ENCODE measurements at places on chromosomes 12 and 14. TPM values are rescaled to one million over a fixed set of nuclear protein-coding genes. Genes with fewer than 3 reads are reported as not detected.

DNA sequence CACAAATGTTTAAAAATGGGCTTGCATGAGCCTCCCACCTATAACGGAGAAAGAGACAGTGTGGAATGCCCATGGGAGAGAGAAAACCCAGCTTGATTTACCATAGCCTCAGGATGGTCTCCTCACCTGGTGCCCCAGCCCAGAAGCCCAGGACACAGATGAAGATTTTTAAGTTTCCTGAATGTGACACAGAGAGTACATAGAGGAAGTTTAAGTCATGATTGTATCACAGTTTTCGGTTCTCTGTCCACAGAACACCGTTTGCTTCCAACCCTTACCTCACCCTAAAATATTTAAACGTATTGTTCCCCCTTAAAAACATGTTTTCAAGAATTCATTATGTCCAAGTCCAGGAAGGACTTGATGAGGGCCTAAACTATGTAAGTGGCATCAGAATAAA, 56.2 kb downstream of the NELL2 start:
- DNase-seq = no peak
- no peak overlapping the region for H3K4me3 ChIP-seq
- H3K36me3 ChIP-seq = no peaks in the 10 kb centered on the region
- no peaks in the 10 kb centered on the region for H3K4me1 ChIP-seq

The KRT4 gene
- 3.4 TPM for total RNA-seq

The CCDC196 gene
- total RNA-seq = not detected

DNA sequence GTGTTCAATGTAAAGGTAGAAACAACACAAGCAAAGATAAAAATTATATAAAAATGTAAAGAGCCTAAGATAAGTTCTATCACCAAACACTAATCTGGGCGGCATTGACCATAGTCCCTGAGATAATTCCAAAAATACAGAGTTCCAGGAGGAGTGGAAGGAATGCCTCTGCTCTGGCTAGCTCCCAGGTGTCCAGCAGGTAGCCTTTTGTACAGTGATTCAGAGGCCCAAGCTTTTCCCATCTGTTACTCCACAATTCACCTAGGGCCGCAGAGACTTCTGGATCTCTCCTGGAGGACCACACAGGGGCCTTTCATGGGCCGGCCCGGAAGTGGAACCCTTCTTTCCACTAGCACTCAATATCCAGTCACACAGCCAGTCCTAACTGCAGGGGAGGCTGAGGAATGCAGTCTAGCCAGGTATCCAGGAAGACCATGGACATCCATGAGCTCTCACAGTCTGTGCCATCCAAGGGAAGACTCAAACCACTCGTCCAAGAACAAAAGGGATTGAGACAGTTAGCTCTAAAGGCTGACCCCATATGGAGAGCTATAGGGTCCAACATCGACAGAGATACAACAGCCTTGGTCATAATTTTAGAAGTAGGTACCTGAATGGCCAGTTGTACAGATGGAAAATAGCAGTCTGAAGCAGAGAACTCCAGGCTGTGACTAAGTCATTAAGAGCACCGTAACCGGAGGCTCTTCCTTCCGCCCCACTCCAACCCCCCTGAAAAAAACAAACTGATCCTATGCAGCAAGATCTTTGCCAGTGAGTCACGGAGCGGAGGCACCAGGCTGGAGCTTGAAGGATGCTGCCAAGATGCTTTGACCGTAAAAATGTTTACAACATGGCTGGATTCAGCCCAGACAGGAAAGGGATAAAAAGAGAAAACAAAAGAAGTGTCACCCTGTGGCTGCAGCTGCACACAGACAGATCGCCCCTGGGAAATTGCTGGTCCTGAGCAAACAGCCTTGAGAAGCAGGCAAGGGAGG, 204.8 kb downstream of the NUAK1 start:
- no peaks in the 10 kb centered on the region for H3K4me1 ChIP-seq
- no peaks in the 10 kb centered on the region for H3K36me3 ChIP-seq
- no peaks in the 10 kb centered on the region for H3K27me3 ChIP-seq
- DNase-seq = no peak
- H3K4me3 ChIP-seq = no peak overlapping the region
- no peak overlapping the region for H3K27ac ChIP-seq

The STX2 gene
- 11.2 TPM for total RNA-seq

GRCh38 chr12:69007855-69008351, 74.9 kb upstream of the CPM start:
- H3K36me3 ChIP-seq = no peaks in the 10 kb centered on the region
- H3K27ac ChIP-seq = no peak overlapping the region
- H3K4me3 ChIP-seq = no peak overlapping the region

The ENDOU gene
- total RNA-seq = 0.43 TPM

DNA sequence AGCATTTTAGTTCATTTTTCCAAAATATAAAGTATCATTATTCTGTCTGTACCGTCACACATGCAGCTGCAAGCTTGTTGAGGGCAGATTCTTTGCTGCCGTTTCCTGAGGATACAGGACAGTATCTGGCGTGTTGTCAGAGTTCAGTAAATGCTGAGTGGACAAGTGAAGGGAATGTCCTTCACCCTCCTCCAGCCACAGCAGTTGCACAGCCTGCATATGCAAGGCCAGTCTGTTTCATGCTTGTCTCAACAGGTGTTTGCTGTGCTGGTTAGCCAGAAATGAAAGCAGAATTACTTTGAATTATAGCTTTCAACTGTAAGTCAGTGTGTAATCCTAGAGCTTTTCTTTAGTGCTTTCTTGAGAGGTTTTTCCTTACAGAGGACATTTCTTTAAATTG, 36.5 kb downstream of the TDP1 start:
- H3K4me1 ChIP-seq = no peaks in the 10 kb centered on the region
- no peak for DNase-seq
- no peak overlapping the region for H3K4me3 ChIP-seq
- no peak overlapping the region for H3K27ac ChIP-seq
- H3K36me3 ChIP-seq = no peaks in the 10 kb centered on the region

- no peaks in the 10 kb centered on the region for H3K36me3 ChIP-seq
- no peaks in the 10 kb centered on the region for H3K4me1 ChIP-seq
- no peak for DNase-seq
- no peak overlapping the region for H3K27ac ChIP-seq
- no peak overlapping the region for H3K4me3 ChIP-seq
These were observed 124.6 kb downstream of the ETV6 start for GRCh38 chr12:11773889-11774677.

DNA sequence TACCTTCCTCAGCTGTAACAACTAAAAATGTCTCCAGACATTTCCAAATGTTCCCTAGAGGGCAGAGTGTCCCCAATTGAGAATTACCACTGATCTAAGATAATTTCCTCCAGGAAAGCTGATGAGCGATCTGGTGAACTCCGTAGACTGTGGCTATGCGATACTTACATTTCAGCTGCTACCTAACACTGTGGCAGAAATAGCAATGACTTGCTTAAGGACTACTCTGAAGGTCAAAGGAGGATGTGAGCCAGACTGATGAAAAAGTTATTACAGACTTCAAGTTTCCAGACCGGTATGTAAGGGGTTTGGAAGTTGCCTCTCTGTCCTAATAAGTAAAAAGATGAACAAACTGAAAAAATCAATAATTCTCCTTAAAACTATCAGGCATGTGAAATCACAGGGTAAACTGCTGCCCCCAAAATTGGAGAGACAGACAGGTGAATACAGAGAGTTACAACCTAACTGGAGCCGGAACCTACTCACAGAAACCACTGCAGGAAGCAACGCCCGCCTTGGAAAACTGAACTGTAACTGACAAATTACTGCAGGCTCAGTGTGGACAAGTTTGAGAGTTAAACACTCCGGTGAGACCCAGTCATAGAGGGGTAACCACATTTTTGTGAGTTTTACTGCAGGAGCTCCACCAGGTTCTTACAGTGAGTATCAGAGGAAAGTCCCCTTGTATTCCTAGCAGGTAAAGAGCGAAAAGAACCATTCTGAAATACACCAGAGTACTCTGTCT, 60.0 kb upstream of the PARP11 start:
- no peaks in the 10 kb centered on the region for H3K36me3 ChIP-seq
- DNase-seq = no peak
- H3K4me3 ChIP-seq = no peak overlapping the region

The TAS2R50 gene
- 2.0 TPM for total RNA-seq

The KITLG gene
- 211 TPM for total RNA-seq

GRCh38 chr14:90491911-90492531, 95.2 kb downstream of the CALM1 start:
- no peak overlapping the region for H3K4me3 ChIP-seq
- H3K27me3 ChIP-seq = no peaks in the 10 kb centered on the region
- H3K4me1 ChIP-seq = peaks cover 15% of the 10 kb centered on the region
- no peak for DNase-seq

GRCh38 chr14:56794088-56794556, 16.2 kb downstream of the OTX2 start:
- no peak for DNase-seq
- H3K27ac ChIP-seq = no peak overlapping the region
- H3K4me3 ChIP-seq = no peak overlapping the region
- no peaks in the 10 kb centered on the region for H3K27me3 ChIP-seq
- no peaks in the 10 kb centered on the region for H3K36me3 ChIP-seq
- no peaks in the 10 kb centered on the region for H3K4me1 ChIP-seq

GRCh38 chr14:92994131-92994676, 71.3 kb downstream of the CHGA start:
- H3K27me3 ChIP-seq = no peaks in the 10 kb centered on the region
- H3K27ac ChIP-seq = no peak overlapping the region
- H3K4me1 ChIP-seq = no peaks in the 10 kb centered on the region
- no peak for DNase-seq

The GPX2 gene
- total RNA-seq = 39.3 TPM

GRCh38 chr12:104006929-104007328, 41.3 kb downstream of the TDG start:
- H3K36me3 ChIP-seq = no peaks in the 10 kb centered on the region
- H3K4me1 ChIP-seq = no peaks in the 10 kb centered on the region
- H3K4me3 ChIP-seq = no peak overlapping the region
- no peaks in the 10 kb centered on the region for H3K27me3 ChIP-seq
- no peak overlapping the region for H3K27ac ChIP-seq

The ARHGDIB gene
- total RNA-seq = 21.1 TPM

DNA sequence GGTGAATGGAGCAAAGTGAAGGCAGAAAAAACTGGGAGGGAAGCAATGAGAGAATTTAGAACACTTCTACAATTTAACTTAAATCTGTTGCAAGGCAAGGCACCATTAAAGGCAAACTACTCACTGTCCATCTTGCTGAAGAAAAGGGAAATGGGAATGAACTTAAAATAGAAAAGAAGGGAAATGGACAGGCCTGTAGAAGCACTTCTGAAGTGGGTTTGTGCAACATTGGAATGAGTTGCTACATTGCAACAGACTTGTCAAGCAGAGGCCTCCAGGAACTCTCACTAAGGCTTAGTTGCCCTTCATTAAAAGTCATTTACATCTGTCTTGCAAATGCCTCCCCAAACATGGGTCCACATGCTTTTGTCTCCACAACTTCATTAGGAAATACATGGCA, 13.7 kb upstream of the OR10AD1 start:
- no peaks in the 10 kb centered on the region for H3K36me3 ChIP-seq
- no peak for DNase-seq
- H3K4me1 ChIP-seq = no peaks in the 10 kb centered on the region
- H3K4me3 ChIP-seq = no peak overlapping the region
- no peaks in the 10 kb centered on the region for H3K27me3 ChIP-seq

The RNFT2 gene
- 10.5 TPM for total RNA-seq

GRCh38 chr12:26226629-26227360, 31.4 kb downstream of the SSPN start:
- peak overlapping the region; percentile 32 for H3K4me3 ChIP-seq
- H3K27ac ChIP-seq = no peak overlapping the region
- H3K4me1 ChIP-seq = no peaks in the 10 kb centered on the region
- H3K27me3 ChIP-seq = no peaks in the 10 kb centered on the region
- no peaks in the 10 kb centered on the region for H3K36me3 ChIP-seq

The CCDC177 gene
- total RNA-seq = 0.82 TPM

GRCh38 chr12:41769810-41770209, 374.9 kb downstream of the GXYLT1 start:
- no peaks in the 10 kb centered on the region for H3K4me1 ChIP-seq
- no peaks in the 10 kb centered on the region for H3K36me3 ChIP-seq
- DNase-seq = no peak
- no peak overlapping the region for H3K4me3 ChIP-seq
- H3K27ac ChIP-seq = no peak overlapping the region
- H3K27me3 ChIP-seq = no peaks in the 10 kb centered on the region

DNA sequence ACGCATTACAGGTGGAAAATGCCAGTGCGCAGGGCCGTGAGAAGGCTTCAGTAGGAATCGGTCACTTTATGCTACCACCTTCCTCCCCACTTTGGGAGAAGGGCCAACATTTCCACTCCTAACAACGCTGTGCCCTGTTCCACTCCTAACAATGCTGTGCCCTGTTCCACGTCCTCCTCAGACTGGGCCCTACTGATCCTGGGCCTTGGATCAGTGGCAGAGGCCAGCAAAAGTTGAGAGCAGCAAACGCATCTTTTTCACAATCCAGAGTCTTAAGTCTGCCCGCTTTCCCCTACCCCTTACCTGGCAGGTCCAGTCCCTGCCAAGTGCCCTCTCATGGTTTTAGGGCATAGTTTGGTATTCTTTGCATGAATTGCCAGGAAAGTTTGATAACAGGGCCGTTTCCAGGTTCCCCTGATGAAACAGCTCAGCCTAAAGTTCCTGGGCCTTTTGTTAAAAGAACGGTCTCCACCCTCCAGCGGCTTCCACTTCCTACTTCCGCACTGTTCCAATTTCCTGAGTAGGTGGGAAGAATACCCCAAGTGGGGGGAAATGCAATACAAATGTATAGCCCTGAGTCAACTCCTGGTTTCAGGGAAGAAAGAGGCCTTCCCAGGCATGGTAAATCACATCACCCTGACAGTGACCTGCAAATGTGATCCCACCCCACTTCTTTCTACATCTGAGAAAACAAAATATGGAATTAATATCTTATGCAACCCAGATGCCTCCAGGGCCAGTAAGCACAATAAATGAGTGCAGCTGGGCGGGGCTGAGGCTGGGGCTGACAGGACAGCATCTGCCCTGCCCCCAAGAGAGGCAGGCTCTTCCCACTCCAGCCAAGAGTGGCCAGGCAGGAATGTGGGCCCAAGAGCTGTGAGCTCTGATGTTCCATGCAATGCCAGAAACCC, 15.0 kb downstream of the KCTD10 start:
- H3K4me1 ChIP-seq = peaks cover 43% of the 10 kb centered on the region
- DNase-seq = peak; percentile 79
- H3K4me3 ChIP-seq = peak overlapping the region; percentile 18
- H3K27me3 ChIP-seq = no peaks in the 10 kb centered on the region
- H3K36me3 ChIP-seq = peaks cover 2% of the 10 kb centered on the region

DNA sequence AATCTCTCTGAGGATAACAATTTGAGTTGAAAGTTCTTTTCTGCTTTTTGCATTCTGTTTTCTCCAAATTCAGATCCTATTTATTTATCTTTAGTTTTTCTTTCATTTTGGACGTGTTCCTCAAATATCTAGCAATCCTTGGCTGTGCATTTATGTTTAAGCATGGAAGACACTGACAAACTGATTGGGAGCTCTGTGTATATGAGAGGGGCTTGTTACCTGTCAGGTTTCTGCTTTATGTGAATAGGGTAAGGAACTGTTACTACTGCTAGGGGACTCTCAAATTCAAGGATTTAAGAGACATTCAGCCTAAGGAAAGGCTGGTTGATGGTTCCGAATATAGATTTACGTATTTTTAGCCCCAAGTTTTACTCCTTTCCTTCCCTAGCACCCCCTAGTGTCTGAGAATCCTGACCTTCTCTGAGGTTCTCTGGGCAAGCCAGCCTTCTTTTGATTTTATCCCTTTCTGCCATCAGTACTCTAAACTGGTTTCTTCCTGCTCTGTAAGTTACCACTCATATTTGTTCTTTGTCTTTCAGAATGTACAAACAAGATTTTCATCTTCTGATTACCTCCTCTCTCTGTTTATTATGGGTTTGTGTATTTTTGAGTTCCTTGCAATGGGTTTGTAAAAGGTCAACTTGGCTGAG, 30.5 kb downstream of the YLPM1 start:
- DNase-seq = no peak
- no peaks in the 10 kb centered on the region for H3K36me3 ChIP-seq
- no peak overlapping the region for H3K4me3 ChIP-seq
- no peaks in the 10 kb centered on the region for H3K4me1 ChIP-seq
- H3K27me3 ChIP-seq = no peaks in the 10 kb centered on the region
- peak overlapping the region; percentile 38 for H3K27ac ChIP-seq
